ENCODE measurements at places on chromosomes 6 and 20. TPM values are rescaled to one million over a fixed set of nuclear protein-coding genes. Genes with fewer than 3 reads are reported as not detected.

GRCh38 chr6:136370988-136371728 lies 81.5 kb upstream of the BCLAF1 start:
- no peak for DNase-seq

Gene TRPC4AP
- total RNA-seq: 30.7 TPM

DNA sequence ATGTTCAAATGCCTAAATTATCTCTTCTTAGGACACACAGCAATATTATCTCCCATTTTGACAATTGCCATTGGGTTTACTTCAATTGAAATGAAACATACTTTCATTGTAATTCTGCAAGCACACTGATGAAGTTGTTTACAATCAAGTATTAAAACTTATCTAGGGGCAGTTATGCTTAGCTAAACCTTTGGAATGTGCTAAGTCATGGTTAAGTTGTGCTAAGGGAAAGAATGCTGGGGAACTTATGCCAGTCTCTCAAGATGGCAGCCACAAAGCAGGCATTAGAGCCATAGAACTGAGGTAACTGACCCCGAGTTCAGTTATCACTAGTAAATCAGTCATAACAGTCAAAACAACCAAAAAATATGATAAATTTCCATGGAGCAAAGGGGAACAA lies 59.1 kb upstream of the NT5E start:
- no peak for DNase-seq

- no peak for DNase-seq
Observed at GRCh38 chr6:136544326-136544725, 5.9 kb downstream of the MAP7 start.

Gene ADGB
- not detected for total RNA-seq

GRCh38 chr6:134626086-134626485 lies 308.2 kb upstream of the SGK1 start:
- no peak for DNase-seq

All from left ventricle myocardium inferior (tissue), 1 donor.